ENCODE measurements at places on chromosomes 5 and 9.

- DNase-seq: no peak
These were observed 713.6 kb downstream of the TLE4 start for GRCh38 chr9:80285326-80285725.

- DNase-seq: no peak
These were observed 8.3 kb downstream of the HDHD3 start for GRCh38 chr9:113368348-113368981.

GRCh38 chr5:134051305-134051704 is 46.5 kb upstream of the VDAC1 start:
- no peak for DNase-seq

DNA sequence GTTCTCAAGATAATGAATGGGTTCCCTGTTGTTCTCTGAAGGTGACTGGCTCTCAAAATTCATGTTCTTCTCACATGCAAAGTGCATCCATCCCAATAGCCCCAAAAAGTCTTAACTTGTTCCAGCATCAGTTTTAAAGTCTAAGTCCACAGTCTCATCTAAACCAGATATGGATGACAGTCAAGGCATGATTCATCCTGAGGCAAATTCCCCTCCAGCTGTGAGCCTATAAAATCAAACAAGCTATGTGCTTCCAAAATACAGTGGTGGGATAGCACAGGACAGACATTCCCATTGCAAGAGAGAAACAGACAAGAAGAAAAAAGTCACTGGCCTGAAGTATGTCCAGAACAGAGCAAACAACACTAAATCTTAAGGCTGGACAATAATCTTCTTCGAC is 25.4 kb downstream of the FBXO10 start:
- no peak for DNase-seq

GRCh38 chr5:177334155-177334551 is 17.3 kb downstream of the LMAN2 start:
- DNase-seq: no peak

GRCh38 chr5:158414780-158415179 is 555.8 kb upstream of the CLINT1 start:
- DNase-seq: no peak

DNA sequence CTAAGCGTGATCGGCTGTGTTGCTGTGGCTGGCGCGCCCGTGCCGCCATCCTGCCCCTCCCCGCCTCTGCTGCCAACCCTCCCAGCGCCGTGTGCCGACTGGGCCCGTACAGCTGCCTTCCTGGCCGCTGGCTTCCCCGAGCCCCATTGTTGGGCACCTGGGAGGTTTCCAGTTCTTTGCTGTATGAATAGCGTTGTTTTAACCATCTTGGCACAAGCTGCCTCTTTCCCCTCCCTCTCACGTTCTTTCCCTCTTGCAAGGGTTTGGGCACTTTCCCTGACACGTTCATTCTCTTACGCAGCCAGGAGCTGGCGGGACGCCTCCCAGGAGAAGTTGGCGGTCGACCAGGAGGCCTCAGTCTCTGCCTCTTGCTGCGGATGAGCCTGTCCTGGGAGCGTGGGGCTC is 43.1 kb upstream of the RXRA start:
- peak; percentile 51 for DNase-seq

- DNase-seq: no peak
These were observed 10.6 kb upstream of the DPYSL3 start for GRCh38 chr5:147520450-147520849.

- no peak for DNase-seq
These were observed 126.5 kb downstream of the RPS23 start for GRCh38 chr5:82151662-82152061.

DNA sequence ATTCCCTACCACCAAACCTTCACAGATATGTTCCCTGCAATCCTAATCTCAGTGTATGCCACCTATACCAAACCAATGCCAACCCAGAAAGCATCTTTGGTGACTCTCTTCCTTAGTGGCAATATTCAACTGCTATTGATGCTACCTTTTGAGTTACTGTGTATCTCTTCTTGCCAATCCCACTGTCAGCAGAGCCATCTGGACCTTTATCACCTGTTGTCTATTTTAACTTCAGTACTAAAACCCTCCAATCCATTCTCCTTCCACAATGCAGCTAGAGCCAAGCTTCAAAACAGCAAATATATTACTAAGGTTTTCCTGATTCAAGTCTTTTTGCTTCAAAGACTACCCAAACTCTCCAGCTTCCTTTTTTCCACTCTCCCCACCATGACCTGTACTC is 777.2 kb upstream of the DMAC1 start:
- DNase-seq: no peak

- DNase-seq: no peak
These were observed 135.2 kb upstream of the CLINT1 start for GRCh38 chr5:157993986-157994691.

DNA sequence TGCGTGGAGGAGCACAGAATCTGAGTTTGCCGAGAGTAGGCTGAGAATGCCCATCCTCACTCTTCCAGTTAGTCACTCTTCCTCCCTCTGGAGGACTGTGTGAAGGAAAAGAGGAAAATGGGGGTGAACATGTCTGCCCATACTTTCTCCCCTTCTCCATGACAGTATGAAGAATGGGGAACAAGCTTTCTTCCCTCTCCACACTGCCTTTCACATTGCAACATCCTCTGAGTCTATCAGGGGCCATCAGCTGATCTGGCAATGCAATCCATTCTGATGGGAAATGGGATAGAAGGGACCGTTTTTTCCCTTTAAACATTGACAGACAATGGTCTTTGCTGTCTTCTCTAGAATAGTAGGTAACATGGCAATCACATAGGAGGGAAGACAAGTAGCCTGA is 56.8 kb downstream of the UGCG start:
- no peak for DNase-seq

DNA sequence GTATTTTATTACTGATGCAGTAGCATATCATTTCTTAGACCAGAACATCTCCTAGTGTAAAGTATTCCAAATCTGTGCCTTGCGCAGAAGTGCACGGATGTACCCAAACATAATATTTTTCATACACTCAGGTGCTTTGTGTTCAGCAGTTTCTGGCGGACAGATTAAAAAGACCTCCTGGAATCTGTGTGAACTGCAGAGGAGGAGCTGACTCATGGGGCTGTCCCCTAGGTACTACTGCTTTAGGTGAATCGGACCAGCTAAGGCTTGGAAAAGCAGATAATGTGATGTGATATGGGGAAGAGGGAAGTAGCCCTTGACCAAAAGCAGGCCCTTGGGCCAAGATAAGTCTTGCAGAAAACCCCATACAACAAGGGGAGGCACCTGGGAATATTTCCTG is 310.1 kb downstream of the PLK2 start:
- no peak for DNase-seq

GRCh38 chr5:146697211-146697610 is 181.2 kb upstream of the GPR151 start:
- DNase-seq: no peak

GRCh38 chr9:35519692-35520363 is 29.9 kb downstream of the RUSC2 start:
- DNase-seq: no peak

DNA sequence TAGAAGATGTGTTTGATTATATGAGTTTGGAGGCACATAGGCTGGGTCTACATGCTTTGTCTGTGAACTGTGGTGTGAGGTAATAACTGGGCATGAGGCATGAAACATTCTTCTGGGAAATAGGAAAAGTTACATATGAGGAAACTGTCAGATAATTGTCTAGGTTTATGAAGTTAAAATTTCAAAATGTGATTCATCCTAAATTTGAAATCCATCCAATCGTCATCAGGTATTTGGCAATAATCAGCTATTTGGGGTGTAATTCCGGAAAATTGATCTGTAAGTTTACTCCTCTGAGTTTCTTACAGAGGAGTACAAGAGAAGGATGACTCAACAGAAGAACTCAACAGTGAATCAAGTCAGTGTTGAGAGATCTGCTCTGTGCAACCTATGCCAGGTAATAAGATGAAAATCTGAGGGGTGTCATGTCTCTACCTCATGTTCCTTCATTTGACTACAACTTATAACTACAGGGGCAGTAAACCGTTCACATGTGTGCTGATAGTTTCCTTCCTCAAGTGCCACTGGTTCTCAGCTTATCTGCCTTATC is 1171.6 kb upstream of the CDH18 start:
- no peak for DNase-seq

DNA sequence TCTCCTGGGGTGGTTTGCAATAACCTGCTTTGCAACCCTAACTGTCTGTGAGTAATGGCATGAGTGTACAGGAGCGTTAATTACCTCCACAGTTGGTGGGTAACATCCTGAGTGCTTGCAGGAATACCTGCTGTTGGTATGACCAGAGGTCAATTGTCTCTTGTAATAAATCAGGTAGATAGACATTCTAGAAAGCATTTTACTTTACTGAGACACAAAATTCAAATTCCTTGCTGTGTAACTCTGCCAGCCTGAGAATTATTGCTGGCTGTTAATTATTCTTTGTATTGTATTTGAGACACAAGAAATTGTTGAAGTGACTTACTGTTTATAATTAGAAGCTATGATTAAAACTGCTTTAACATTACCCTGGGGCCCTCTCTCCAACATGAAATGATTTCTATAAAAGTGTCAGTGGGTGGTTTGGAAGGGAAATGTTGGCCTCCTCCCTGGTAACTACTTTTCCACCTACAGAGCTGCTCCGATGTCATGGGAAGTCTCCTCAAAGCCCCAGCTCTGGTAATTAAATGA is 150.8 kb upstream of the ADCY2 start:
- DNase-seq: no peak

- no peak for DNase-seq
These were observed 15.0 kb upstream of the GRHPR start for GRCh38 chr9:37407468-37407867.

DNA sequence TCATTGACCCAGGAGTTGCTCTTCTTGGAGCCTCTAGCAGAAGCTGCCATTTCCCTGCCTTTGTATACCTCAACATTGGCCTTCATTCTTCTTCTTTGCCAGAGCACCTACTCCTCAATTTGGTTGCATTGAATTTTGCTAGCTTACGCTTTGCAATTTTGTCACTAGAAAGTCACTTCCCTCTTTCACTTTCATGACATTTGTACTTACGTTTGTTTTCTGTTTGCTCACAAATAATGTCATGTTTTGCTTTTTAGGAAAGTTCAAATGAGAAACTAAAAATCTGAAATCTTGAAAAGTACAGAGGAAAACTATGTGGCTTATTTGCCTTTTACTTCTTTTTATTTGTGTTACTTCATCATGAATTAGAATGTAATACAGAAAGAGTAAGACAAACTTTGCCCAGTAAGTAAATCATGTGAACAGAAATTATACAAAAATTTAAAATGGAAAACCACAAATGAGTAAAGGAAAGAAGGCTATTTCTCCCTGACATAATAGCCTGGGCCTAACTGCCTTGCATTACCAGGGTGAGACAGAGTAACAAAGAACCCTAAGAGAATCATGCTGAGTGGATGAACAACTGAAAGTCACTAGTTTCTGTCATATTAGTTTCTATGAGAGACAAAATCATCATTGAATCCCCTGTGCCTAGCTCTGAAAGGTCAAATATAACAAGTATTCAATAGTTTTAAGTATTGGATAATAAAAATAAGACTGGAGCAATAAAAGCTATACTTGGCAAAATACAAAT is 7.4 kb upstream of the IFNA1 start:
- DNase-seq: no peak

DNA sequence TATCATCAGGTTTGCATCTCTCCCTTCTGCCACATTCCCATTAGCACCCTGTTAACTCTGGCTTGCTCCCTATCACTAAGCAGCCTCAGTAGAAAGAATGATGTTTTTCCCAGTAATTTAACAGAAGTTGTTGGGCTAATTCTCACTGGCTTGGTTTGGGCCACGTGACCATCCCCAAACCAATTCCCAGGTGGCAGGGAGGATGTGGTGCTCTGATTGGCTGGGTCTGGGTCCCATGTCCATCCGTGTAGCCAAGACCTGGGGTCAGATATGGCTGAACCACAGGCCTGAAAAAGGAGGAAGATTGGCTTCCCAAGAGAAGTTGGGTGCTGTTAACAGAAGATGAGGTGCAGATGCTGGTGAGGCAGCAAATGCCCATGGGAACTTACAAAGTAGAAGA is 122.0 kb downstream of the BOD1 start:
- no peak for DNase-seq

- no peak for DNase-seq
These were observed 21.9 kb downstream of the TRIP13 start for GRCh38 chr5:914612-915011.

DNA sequence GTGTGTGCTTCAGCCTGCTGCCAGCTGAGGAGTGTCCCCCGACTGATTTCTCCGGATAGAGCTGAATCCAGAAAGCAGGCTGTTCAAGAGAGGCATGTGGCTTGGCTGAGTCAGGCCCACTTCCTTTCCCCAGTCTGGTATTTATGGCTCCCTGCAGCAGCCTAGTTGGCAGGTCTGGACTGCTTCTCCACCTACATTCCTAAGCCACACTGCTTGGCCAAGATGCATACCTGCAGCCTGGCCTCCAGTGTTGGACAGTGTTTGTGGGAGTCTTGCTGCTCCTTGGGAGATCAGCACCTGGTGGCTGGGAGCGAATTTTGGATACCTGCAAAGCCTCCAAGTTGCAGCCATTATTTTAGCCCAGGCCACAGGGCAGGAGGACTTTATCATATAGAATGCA is 670.8 kb downstream of the ACTL7B start:
- no peak for DNase-seq

DNA sequence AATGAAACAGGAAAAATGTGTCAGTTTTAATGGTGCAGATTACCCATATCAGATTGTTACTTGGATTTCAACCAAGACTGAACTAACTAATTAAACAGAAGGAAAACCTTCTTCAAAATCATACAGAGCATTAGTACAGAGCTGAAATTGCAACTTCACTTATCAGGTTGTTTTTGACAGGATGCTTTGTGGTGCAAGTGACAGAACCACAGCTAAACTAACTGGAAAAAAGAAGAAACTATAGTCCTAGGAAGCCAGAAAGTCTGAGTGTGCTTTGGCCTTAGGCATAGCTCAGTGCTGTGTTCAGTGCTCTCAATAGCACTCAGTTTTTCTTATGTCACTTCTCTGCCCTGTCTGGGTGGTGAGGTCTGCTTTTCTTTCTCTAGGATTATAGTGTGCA is 267.4 kb downstream of the CHSY3 start:
- DNase-seq: no peak

GRCh38 chr9:123550012-123550411 is 194.0 kb downstream of the CRB2 start:
- peak; percentile 23 for DNase-seq

DNA sequence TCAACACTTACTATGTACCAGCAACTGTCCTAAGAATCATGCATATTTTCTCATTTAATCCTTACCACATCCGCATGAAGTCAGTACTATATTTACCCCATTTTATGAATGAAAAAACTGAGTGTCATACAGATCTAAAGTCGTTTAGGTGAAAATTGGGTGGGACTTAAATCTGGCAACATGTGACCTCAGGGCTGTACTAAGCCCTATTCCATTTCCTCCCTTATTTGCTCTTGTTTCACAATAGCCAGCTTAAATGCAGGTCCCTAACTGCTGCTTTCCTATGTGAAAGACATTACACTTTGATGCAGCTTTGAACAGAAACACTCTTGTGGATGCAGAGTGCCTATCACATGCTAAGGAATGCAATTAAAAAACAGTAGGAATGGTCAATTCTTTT is 2.5 kb upstream of the RAB14 start:
- no peak for DNase-seq

- DNase-seq: no peak
These were observed 30.4 kb downstream of the ACO1 start for GRCh38 chr9:32414856-32415255.

Measured in NCI-H345 (cell line).